ENCODE measurements at places on chromosomes 7 and 10.

DNA sequence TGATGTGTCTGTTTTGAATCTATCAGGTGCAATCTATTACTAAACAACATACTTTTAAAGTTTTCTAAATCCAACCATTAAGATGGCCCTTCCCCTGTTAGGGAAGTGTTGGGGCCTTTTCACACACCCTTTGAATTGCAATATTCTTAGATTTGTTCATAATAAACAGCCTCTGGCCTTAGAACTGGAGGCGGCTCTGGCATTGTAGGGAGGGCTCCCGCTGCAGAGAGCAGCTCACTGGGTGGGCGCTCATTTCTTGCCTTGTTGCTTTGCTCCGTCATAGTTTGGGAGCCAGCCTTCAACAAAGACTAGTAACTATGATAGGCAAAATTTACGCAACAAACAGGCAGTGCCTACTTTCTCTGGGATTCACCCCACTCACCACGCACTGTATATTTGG lies 4.2 kb upstream of the HOXA10 start:
- no peak for DNase-seq

- no peak for DNase-seq
These were observed 147.2 kb downstream of the MAPK8 start for GRCh38 chr10:48453451-48454301.

DNA sequence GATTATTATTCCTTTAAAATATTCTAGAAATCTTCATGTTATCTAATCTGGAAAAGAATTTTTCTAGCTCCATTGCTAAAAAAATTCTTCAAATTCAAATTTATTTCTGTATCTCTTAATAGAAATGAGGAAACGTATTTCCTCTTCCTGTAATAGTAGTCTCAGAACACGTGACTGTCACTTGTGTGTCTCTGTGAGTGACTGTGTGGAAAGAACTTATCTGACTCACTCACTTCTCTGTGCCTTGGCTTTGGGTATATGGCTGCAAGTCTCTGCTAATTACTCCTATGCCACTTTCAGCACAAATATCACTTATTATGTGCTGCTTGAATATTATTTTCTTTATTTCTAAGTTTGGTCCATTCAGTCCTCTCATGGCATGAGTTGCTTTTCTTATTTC lies 132.7 kb downstream of the CNTNAP2 start:
- no peak for DNase-seq

- DNase-seq: no peak
These were observed 13.0 kb upstream of the DLG5 start for GRCh38 chr10:77939561-77940001.

DNA sequence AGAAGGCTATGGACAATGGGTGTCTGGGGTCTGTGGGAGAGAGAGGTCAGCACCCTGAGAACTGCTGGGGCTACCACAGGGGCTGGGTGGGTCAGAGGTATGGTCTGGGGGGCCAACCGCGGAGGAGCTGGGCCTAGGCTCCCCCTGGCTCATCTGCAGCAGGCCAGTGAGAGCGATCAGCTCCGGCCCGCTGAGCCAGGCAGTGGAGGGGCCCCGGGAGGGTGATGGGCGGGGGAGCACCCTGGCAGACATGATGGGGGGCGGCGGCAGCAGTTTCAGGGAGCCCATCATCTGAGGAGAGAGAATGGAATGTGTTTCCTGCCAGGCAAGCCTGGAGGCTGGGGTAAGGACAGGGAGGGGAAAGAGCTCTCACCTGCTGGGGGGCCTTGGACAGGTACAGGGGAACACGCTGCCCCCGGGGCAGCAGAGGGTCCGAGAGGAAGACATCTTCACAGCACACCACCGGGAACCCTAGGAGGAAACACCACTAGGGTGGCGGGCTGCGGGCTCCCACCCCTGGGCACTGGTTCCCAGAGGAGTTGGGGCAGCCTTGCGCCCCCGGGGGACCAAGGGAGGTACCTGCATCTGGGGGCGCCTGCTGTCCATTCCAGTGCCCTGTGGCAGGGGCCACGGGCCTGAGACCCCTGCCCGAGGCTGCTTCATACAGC lies 1.3 kb downstream of the SAP25 start:
- no peak for DNase-seq

GRCh38 chr7:47371733-47372368 lies 210.1 kb downstream of the TNS3 start:
- DNase-seq: no peak

- DNase-seq: no peak
These were observed 292.0 kb downstream of the WDR37 start for GRCh38 chr10:1347962-1348772.

GRCh38 chr10:132715776-132716680 lies 69.9 kb downstream of the NKX6-2 start:
- DNase-seq: no peak

GRCh38 chr10:132027423-132027983 lies 38.2 kb upstream of the JAKMIP3 start:
- DNase-seq: no peak

GRCh38 chr10:14010101-14010558 lies 320.6 kb downstream of the FRMD4A start:
- DNase-seq: no peak

DNA sequence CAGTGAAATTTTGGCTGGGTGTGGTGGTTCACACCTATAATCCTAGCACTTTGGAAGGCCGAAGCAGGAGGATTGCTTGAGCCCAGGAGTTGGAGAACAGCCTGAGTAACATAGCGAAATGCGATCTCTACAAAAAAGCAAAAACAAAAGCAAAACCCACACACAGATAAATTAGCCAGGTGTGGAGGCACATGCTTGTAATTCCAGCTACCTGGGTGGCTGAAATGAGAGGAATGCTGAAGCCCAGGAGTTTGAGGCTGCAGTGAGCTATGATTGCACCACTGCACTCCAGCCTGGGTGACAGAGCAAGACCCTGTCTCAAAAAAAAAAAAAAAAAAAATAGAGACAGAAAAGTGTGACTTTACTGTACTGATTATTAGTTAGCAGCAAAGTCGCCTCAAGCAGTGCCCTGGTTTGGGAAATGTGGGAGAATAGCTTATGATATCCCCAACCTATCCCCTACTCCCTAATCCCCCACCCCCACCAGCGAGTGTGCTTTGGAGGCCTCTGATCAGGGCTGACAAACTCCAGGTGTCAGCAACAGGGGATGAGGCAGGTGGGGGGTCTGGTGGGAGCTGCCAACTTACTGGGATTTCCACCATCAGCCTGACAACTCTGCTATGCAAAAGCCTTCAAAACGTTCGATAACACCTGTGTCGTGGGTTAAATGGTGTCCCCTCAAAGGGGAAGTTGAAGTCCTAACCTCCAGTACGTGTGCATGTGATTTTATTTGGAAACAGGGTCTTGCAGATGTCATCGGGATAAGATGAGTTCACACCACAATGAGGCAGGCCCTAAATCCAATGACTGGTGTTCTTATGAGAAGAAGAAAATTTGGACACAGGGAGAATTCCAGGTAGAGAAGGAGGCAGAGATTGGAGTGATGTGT lies 124.7 kb upstream of the SDK1 start:
- DNase-seq: no peak

- DNase-seq: no peak
These were observed 933 bp upstream of the RNF32 start for GRCh38 chr7:156639426-156640256.

GRCh38 chr10:90286406-90286805 lies 571.4 kb downstream of the HTR7 start:
- DNase-seq: no peak

DNA sequence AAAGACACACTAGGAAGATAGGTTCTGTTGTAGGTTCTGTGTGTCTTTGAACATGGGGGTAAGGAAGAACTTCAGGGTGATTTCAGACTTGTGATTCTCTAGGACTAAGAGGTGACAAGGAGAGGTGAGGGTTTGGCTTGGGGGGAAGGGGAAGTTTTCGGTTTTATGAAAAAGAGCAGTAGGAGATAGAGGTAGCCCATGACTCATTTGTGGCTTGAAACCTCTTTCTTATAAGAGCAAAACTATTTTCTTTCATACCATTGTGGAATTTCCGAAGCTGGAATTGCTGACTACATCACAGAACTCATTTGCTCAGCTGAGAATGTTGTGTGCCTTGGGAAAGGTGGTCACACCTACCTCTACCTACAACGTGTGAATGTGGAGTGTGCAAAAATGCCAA lies 39.6 kb upstream of the IKZF1 start:
- DNase-seq: no peak

DNA sequence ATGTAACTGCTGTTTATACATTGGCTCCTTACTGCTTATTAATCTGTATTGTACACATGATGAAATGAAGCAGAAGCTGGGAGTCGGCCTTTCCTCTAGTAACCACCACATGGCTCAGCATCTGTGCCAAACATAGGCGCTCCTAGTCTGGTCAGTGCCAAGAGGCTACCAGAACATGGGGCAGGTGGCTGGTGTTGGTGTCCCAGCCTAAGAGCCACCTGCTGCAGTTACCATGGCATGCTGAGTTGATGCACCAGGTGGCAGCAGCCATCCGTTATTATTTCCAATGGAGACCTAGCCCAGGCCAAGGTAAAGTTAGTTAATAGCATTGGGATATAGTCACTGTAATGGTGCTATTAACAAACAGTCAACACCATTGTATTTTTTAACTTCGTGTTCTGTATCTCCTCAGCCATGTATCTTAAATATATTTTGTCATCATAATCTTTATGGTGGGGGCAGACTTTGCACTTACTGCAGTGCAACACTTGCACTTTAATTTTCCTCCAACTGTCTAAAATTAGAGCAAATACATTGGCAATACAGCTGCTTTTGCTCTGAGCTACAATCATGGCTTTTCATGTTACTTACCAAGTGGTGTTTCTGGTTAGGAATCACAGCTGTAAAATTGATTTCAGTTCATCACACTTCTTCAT lies 33.1 kb downstream of the HBP1 start:
- DNase-seq: no peak

GRCh38 chr10:20327954-20328353 lies 511.7 kb downstream of the PLXDC2 start:
- DNase-seq: no peak

DNA sequence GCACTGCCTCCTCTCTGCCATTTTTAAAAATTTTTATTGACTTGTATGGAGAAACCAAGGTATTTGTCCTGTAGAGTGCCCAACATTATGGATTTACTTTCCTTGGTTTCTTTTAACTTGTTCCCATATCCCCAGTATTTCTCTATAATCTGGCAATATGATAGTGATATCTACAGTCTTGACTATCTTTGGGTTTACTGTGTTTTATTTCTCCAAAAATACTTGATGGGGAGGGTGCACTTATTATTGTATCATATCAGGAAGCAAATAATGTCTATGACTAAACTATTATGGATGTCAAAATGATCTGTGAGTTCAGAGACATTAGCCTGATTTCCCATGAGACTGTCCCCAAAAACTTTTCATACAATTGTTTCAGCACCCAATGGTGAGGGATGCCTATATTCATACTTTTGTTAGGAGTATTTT lies 6.6 kb downstream of the TFPI2 start:
- no peak for DNase-seq

DNA sequence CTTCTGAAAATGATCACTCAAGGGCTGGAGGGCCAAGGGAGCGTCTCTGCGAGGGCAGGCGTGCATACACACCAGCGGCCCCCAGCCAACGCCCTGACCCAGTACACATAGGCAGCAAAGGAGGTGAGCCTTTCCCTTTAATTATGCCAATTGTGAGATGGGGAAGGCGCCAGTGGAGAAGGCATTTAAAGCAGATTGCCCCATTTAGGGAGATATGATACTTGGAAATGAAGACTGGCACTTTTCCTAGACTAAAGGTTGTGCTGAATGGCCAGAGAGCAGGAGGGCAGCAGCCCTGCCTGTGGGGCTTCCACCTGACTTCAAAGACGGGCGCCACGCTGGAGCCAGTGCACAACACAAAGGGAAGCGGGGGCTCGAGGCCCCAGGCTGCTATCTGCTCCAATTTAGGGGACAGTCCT lies 24.1 kb downstream of the HIPK2 start:
- no peak for DNase-seq

All from amniotic stem cell (primary cell).